Cerebellar nuclear complex (tissue), 1 donor: ENCODE measurements at places on chromosomes 2 and 18.

DNA sequence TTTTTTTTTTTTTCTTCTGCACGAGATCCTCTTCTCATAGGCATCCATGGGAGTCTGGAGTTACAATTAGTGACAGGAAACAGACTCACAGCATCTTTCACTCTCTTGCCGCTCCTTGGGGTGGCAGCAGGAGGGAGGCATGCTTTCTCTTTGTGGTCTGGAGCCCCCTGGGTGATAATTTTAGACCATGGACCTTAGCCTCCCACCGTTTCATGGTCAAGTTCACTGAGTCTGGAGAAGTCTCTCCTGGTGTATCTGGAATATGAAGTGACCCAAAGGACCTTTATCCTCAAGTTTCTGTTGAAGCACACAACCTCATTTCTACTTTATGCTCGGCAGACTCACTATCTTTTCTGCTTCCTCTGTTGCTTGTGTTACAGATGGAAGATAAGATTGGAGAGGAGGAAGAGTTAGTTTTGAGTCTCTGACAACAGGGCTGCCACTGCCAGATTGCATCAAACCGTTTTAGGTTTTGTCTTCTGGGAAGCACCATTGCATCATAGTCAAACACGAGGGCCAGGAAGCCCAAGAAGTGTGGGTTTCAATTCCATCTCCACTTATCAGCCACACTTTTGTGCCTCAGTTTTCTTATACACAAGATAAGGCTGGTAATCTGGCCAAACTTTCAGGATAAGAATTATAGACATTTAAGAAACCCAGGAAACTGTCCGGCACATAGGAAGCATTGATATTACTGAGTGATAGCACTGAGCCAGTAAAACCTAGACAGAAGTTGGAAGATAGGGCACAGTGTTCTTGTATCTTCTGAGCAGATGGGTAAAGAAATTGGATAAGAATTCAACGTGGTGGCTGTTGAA, 62.3 kb downstream of the ADCYAP1 start:
- no peak for DNase-seq

GRCh38 chr2:137879121-137879520, 85.2 kb upstream of the HNMT start:
- DNase-seq = no peak

DNA sequence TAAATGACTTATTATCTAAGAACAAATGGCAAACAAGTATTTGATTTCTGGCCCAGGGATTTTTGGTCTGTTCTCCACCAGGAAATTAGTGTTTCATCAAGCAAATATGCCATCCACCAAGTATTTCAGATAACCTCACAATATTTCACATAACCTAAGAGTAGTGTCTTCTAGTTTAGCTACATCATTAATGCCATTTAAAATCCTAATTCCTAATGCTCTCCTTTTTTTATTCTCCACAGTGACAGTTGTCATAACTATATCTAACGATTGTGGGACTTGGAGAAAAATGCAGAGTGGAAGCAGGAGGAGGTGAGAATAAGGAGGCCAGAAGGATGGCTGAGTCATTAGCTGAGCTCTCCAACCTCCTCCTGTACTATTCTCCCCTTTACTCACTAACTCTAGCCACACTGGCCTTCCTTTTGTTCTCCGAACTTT, 58.5 kb upstream of the CTLA4 start:
- no peak for DNase-seq

GRCh38 chr2:160207271-160207670, 7.2 kb upstream of the ITGB6 start:
- no peak for DNase-seq

GRCh38 chr2:120847700-120848321, 112.1 kb downstream of the GLI2 start:
- no peak for DNase-seq

DNA sequence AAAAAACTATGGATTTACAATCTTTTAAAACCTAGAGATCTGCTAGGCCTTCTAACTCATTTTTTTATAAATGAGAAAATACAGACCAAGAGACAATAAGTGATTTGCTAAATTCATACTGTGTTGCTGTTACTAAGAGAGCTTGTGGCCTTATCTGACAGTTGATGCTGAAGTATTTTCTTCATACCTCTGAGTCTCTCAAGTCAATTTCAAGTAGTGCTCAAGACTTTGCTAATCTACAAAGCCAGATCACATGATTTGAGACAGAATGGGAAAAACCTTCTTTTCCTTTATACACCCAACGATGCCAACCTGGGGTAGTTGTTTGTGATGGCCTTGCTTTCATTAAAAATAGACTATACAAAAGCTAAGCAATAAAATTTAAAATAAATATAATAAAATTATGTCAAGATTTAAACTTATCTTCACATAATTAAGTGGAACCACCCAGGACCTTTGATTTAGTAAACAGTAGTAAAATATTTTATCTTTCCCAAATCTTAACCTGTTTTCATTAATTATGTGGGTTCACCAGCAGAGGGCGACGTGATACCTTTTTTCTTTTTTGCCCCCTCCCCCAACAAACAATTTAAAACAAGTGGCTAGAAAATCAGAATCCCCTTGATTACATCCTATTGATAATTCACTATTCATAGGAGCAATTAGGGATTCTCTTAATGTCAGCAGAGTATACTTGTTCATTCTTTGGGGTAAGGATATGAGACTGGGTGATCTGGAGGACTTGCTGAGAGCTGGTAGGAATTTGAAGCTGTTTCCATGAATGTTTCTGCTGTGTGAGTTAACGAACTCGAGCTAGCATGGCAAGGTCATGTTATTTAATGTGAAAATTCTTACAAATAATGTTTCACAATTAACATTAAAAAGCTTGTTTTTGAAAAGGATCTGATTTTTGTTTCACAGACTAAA, 49.6 kb upstream of the SLC5A7 start:
- no peak for DNase-seq

- DNase-seq = no peak
These were observed 6.3 kb downstream of the ANKRD53 start for GRCh38 chr2:70984576-70985282.

GRCh38 chr2:225466891-225467604, 67.5 kb downstream of the NYAP2 start:
- DNase-seq = no peak

- no peak for DNase-seq
These were observed 71.1 kb upstream of the SNTG2 start for GRCh38 chr2:879540-879939.

DNA sequence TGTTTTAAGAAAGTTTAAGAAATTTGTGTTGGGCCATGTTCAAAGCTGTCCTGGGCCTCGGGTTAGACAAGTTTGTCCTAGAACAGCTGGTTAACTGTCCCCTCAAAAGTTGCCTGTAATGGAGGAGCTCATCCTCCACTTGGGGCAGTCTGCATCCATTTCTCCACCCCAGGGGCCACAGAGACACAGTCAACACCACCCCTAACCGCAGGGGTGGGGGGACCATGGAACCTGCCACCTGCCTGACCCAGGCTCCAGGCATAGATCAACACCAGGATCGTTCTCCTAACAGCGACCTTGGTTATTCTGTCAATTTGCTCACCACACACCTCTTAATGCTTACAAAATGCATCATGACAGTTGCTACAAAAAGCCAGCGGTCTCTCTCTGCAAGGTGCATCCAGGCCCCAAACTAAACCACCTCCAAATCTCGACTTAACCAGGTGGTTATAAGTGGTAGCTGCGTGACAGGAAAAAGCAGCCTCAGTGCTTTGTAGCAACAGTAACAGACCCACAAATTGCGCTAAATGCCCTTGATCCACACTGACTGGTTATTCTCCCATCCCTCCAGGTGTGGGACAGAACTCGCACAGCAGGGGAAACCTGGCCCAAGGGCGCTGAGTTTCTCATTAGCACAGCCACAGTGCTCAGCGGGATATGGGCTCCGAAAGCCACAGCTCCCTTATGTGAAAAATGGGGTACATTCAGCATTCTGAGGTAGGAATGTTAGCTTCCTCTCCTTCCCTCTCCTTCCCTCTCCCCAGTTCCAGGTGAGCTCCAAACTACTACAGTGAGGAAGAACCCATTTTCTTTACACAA, 48.0 kb downstream of the HDLBP start:
- DNase-seq = no peak

DNA sequence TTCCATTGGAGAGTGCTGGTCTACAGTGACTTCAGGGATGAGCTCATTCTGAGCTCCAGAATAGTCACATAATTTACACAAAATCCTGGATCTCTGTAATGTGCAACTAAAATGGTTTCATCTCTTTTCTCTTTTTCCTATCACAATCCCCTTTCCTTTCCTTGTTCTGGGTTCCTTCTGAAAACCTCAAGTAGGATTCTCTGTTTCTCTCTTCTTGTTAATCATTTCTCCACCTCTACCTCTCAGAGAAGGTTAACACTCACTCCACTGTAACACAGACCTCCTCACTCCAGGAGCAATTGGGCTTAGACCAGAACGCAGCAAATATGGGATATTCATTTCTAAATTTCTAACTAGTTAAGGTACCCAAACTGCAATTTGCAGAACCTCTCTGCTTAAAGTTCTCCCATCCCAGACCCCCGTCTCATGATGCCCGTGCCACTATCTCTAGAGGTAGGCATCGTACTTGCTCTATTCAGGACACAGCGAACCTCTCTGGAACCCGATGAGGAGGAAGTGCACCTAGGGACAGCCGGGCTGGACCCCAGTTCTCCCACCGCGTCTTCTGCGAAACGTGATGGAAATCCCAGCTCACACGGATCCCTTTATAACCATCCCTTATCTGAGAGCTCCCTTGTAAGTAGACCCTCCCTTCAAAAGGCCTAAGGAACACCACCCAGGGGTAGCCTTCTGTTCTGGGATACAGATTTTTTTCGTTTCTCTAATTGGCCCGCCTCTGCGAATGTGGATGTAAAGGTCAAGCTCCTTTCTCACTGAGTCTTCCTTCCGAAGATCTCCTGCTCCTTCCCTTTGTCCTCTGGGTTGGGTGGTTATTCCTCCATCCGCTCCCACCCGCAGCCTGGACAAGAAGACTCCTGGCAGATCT, 1.3 kb downstream of the FOXI3 start:
- DNase-seq = no peak

- DNase-seq = no peak
These were observed 217.2 kb upstream of the OSR1 start for GRCh38 chr2:19575641-19576040.

- DNase-seq = no peak
These were observed 260.4 kb downstream of the LPIN1 start for GRCh38 chr2:12006850-12007249.

- no peak for DNase-seq
These were observed 129.3 kb downstream of the GLI2 start for GRCh38 chr2:120864981-120865380.

DNA sequence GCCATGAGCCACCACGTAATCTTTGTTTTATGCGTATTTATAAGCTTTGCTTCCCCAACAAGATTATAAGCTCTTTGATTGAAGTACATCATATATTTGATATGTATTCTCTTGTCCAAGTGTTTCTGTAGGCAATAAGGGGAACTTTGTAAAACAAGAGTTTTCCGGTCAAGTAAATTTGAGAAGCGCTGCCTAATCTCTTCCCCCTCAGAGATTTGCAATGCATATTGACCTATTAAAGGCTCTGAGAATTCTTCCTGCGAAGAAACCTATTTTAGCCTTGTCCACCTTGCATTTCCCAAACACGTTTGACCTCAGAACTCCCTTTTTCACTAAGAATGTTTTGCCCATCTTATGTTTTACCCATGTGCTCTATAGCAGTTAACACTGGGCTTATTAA, 26.9 kb upstream of the CASP10 start:
- DNase-seq = no peak

GRCh38 chr2:74908748-74909444, 49.5 kb upstream of the POLE4 start:
- DNase-seq = no peak
